NCI-H1048 (cell line): ENCODE measurements at places on chromosomes 16 and 17.
A peak's percentile ranks its signal among the peaks of the same experiment; 100 is the strongest.

GRCh38 chr16:47507701-47508100 is 46.6 kb downstream of the PHKB start:
- no peak for DNase-seq

- DNase-seq: no peak
Measured at GRCh38 chr17:71224824-71225575, 895.8 kb upstream of the SOX9 start.

- no peak for DNase-seq
Measured at GRCh38 chr17:30414486-30414885, 35.8 kb downstream of the CPD start.

- no peak for DNase-seq
Measured at GRCh38 chr17:32264140-32264799, 1.4 kb upstream of the RHBDL3 start.

DNA sequence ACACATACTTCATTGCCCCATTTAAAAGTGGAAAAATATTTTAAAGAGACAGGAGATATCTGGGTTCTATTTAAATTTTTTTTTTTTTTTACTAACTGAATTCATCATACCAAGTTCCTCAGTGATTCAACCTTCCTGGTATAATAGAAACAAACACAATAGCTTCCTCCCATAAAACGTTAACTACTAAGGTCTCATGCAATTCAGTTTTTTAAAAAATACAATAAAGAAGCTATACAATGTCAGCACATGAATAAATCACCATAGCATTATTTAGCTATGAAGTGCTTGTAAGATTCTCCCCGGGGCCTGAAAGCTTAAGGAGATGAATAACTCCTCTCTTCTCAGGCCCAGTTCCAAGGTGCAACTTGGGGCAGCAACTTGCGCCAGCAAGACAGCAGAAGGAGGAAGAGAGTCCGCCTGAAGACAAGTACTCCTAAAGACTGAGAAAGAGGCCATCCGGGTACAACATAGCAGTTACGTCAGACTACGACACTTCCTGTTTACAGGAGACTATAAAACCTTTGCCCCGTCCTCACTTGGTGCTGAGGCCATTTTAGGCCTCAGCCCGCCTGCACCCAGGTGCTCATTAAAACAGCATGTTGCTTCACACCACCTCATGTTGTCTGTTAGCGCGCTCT is 81.5 kb downstream of the MYO1D start:
- no peak for DNase-seq

- peak; percentile 28 for DNase-seq
Measured at GRCh38 chr17:15651583-15652110, 32.1 kb upstream of the FBXW10B start.

GRCh38 chr17:34820922-34821321 is 140.3 kb downstream of the CCT6B start:
- DNase-seq: no peak

DNA sequence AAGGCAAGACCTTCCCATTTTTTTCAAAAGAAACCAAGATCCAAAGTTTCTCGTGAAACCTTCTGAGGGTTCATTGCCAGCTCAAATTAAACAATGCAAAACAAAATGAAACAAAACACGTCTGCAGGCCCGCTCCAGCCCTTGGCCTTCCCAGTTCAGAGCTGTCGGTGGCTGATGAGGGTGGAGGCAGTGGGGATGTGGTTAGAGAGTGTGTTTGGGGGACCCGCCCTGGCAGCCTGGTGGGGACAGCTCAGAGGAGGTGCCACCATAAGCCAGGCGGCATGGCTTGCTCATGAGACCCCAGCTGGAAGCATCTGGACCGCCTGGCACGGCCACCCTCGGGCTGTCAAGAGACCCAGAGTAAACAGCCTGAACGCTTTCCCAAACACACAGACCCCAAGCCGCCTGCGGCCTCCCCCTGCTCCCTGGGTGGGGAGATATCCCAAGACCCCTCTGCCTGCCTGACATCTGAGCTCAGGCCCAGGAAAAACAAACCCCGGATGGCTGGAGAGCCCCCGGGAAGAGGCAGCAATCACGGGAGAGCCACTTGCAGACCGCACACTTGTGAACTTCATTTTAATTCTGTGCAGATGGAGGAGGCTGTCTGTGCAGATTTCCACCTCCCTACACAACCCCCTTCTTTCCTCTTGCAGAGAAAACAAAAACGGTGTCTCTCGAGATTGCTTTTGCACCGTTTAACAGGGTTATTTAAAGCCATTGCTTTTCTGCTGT is 35.4 kb upstream of the LITAF start:
- DNase-seq: no peak

GRCh38 chr17:80347536-80347935 is 67.4 kb upstream of the ENDOV start:
- DNase-seq: no peak

DNA sequence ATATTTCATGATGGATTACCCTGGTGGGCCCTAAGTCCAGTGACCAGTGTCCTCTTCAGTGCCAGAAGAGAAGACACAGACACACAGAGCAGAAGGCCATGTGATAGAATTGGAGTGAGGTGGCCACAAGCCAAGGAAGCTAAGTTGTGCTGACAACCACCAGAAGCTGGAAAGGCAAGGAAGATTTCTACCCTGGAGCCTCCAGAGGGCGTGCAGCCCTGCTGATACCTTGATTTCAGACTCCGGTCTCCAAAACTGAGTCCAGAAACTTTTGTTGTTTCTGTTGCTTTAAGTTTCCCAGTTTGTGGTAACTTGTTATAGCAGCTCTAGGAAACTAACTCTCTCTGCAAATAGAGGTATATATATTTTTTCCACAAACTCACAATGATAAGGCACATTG is 396.6 kb upstream of the ASIC2 start:
- no peak for DNase-seq

- DNase-seq: no peak
Measured at GRCh38 chr17:41516830-41517283, 1.8 kb downstream of the KRT15 start.

DNA sequence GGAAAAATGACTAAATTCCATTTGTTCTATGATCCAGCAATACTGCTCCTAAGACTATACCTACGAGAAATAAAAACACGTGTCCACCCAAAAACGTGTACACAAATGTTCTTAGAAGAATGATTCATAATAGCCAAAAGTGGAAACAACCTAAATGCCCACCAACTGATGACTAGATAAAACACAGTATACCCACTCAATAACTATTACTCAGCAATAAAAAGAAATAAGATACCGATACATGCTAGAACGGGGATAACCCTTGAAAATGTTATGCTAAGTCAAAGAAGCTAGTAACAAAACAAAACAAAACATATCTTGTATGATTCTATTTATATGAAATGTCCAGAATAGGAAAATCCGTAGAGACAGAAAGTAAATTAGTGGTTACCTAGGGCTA is 17.6 kb downstream of the CCL16 start:
- DNase-seq: no peak

DNA sequence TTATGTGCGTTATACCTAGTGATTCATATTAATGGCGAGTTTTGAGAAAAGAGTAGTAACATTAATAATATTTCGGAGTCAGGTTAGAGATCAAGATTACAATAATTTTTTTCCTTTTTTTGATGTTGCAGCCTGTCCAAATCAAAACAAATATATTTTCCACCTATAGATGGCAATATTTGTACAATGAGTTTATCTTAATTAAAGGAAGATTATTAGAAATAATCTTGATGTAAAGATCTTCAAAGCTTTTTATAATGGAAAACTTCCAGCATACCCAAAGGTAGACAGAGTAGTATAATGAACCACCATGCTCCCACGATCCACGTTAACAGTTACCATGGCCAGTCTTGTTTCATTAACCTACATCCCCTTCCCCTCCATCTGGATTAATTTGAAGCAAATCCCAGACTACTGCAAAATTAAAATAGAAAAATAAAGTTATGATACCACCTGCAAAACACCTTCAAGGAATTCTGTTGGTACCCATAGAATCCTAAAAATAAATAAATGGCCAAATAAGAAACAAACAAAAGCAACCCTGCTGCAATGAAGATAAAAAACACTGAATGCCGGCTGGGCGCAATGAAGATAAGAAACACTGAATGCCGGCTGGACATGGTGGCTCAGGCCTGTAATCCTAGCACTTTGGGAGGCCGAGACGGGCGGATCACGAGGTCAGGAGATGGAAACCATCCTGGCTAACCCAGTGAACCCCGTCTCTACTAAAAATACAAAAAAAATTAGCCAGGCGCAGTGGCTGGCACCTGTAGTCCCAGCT is 46.5 kb upstream of the GINS3 start:
- no peak for DNase-seq

DNA sequence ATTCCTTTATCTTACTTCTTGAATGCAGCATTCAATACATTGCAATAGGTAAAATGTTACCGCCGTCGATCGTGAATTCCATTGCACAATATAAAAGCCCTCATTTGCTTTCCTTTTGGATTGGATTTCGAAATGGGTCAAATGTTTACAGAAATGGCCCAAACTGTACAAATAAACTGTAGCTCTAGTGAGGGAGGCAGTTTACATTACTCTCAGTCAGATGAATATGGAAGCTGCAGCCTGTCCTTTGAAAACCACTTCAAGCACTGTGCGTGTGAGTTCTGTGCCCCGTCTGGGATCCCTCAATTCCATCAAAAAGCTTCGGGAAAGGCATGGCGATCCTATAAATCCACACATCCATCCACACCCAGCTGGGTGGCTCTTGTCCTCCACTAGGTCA is 258.6 kb upstream of the FOXF1 start:
- no peak for DNase-seq

GRCh38 chr16:77551357-77551756 is 116.5 kb upstream of the ADAMTS18 start:
- no peak for DNase-seq

DNA sequence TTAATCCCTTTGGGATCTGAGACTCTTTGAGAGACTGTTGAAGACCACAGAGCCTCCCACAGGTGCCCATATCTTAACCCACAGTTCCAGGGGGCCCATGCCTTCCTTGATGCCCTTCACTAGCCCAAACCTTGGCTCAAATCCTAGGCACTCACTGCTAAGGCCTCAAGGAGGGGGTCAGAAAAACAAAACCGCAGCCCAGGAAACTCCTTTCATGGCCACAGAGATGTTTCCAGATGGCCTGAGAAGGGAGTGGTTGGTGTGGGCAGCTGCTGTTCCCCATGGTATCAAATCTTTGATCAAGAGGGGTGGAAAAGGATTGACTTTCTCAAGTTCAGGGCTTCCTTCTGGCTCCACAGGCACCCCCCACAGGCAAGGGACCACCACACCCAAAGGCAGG is 44.7 kb downstream of the CDH1 start:
- DNase-seq: no peak

DNA sequence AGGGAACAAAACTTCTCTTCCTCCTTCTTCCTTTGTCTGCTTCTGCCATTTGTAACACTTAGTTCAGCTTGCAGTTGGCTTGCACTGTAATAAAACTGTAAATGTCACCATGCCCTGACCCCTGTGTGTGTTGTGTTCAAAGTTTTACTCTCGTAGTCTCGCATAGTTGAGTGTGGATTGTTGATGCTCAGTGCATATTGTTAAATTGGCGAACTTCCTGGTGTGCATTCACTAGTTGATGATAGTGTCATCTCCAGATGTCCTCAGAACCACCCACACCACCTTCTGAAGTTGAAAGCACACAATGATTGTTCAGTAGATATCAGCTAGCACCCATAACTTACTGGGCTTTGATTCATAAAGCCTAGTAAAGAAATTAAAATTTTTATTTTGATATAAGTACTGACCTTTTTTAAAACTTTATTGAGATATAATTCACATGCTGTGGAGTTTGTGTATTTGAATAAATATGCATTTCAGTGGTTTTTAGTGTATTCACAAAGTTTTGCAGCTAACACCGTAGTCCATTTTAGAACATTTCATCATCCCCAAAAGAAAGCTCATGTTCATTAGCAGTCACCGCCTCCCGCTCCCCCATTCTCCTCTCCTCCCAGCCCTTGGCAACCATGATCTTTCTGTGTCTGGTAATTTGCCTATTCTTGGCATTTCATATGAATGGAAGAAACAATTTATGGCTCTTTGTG is 25.0 kb downstream of the USP10 start:
- DNase-seq: no peak

DNA sequence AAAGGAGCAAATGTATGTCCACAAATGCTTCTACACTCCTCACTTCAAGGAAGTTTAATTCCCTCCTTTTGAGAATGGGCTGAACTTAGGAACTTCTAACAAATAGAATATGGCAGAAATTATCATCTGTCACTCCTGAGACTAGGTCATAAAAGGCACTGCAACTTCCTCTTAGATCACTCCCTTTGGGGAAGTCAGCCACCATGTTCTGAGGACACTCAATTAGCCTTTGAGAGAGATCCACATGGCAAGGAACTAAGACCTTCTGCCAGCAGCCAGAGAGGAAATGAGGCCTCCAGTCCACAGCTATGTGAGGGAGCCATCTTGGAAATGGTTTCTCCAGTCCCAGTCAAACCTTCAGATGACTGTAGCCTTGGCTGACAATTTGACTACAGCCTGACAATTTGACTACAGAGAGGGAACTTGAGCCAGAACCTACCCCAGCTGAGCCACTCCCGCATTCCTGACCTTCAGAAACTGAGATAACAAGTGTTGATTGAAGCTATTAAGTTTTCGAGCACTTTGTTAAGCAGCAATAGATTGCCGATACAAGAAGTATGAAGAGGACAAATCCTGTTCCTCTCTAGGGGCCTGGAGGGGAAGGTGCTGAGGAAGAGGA is 113.4 kb upstream of the SEC14L1 start:
- no peak for DNase-seq

- DNase-seq: no peak
Measured at GRCh38 chr17:64741038-64741641, 79.0 kb upstream of the SMURF2 start.

GRCh38 chr16:9820476-9821246 is 361.6 kb downstream of the GRIN2A start:
- DNase-seq: no peak

- DNase-seq: no peak
Measured at GRCh38 chr17:64709481-64709880, 47.4 kb upstream of the SMURF2 start.

DNA sequence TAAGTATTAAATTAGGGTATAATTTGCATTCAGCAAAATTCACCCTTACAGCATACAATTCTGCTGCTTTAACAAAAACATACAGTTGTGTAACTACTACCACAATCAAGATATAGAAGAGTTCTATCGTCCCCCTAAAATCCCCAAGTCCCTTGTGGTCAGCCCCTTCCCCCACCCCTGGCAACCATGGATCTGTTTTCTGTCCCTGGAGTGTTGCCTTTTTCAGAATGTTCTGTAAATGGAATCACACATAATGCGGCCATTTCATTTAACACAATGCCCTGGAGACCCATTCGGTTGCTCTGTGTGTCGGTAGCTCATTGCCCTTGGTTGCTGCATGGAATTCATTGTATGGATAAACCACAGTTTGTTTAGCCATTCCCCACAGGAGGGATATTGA is 190.2 kb downstream of the IRX5 start:
- no peak for DNase-seq

DNA sequence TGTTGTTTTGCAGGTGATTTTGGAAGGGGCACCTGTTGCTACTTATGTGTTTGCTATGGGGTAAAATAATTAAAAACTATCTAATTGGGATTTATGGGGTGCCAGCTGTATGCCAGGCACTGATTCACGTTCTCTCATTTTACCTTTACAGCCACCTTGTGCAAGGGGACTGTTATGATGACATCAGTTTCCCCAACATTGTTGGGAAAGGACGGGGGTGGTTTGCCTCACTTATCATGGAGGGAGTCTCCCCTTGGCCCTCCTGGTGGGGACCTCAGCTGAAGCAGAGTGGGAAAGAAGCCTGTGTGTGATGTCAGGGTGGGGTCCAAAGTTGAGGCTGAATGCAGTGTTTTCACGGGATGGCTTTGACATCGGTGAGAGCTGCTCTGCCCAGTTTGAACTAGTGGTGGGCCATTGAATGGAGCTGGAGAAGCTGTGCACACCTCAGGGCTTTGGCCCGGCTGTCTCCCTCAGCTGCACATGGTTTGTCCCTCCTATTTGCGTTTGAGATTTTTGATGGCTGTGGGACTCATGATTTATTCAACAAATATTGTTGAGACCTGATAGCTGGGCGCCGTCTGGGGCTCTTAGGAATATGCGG is 36.1 kb downstream of the CMIP start:
- DNase-seq: no peak
